ENCODE measurements at places on chromosomes 7 and 10.

DNA sequence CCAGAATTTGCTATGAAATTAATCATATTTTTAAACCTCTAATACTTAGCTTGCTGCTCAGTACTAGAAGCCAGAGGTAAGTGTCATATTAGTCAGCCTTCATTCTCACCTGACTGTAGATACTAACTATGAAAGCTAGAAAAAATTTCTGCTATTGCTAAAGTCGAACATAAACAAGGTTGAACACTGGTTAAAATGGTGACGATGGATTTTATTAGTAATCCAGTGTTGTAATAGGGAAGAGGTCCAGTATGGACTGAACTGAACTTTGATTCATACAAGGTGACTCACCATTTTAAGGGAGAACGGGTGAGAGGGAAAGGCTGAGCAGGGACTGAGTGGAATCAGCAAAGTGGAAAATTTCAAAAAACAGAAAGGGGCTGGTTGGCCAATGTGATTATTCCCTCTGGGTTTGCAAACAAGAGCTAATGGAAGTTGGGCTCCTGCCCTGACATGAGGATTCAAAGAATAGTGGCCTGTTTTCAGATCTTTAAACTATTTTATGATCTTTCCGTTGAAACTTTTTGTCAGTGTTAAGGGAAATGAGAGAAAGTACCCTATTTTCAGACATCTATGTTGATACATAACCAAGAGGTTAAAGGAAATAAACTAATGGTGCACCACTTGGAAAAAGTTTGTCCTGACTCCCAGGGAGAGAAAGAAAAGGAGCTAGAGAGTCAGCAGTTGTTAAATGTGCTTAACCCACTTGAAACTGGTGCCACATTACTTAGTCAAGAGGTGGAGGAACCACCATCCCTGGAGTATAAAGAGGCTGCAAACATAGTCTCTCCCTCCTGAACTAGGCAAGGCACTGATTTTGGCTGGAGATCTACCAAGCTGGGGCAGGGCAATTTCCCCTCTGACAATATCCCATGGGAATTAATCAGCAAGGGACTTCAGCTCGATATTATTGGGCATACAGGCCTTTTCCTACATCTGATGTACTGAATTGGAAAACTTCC, 15.3 kb upstream of the AKR1C1 start:
- DNase-seq = peak; percentile 99

DNA sequence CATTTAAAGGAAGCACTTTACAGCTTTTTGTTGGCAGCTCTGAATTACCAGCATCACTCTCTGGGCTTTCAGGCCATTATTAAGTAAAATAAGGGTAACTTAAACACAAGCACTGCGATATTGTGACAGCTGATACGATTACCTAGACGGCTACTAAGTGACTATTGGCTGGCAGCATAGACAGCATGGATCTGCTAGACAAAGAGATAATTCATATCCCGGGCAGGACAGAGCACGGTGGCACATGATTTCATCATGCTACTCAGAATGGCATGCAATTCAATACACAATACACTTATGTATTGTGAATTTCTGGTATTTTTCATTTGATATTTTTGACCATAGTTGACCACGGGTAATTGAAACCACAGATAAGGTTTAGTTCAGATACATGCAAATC, 522.0 kb upstream of the LRRN3 start:
- DNase-seq = peak; percentile 47

DNA sequence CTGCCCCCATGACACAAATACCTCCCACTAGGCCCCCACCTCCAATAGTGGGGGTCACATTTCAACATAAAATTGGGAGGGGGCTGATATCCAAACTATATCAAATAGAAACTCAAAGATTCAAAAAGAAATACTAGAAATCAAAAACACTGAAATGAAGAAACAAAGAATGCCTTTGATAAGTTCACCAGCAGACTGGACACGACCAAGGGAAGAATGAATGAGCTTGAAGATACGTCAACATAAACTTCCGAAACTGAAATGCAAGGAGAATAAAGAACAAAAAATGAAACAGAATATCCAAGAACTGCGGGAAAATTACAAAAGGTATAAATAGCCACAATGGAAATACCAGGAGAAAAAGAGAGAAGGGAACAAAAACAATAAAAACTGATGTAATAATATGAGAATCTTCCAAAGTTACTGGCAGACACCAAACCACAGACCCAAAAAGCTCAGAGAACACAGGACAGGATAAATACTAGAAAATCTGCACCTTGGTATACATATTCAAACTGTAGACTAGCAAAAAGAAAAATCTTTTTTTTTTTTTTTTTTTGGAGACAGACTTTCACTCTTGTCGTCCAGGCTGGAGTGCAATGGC, 49.5 kb downstream of the BRI3 start:
- no peak for DNase-seq

DNA sequence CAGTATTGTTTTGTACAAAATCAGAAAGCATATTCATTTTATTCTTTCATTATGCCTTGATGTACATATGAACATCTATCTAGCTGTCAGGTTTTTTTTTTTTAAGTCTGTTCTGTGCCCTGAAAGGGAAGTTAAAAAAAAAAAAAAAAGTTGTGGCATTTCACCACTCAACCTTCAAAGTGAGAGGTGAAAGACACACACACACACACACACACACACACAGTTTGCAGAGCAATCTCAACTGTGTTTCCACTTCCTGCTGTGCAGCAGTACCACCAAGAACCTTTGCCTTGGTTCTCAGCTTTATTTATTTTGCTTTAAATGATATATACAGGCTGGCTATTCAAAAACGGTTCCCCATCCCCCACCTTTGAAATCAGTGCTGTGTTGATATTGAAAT, 955.6 kb downstream of the GATA3 start:
- no peak for DNase-seq

- DNase-seq = no peak
These were observed 111.6 kb downstream of the MAD1L1 start for GRCh38 chr7:2120841-2121830.

Data from bronchial epithelial cell (primary cell).